MV-4-11 (cell line): ENCODE measurements at places on chromosomes 5 and 9.
A peak's percentile ranks its signal among the peaks of the same experiment; 100 is the strongest.

GRCh38 chr5:53476531-53477480, 3.6 kb upstream of the FST start:
- DNase-seq: no peak

DNA sequence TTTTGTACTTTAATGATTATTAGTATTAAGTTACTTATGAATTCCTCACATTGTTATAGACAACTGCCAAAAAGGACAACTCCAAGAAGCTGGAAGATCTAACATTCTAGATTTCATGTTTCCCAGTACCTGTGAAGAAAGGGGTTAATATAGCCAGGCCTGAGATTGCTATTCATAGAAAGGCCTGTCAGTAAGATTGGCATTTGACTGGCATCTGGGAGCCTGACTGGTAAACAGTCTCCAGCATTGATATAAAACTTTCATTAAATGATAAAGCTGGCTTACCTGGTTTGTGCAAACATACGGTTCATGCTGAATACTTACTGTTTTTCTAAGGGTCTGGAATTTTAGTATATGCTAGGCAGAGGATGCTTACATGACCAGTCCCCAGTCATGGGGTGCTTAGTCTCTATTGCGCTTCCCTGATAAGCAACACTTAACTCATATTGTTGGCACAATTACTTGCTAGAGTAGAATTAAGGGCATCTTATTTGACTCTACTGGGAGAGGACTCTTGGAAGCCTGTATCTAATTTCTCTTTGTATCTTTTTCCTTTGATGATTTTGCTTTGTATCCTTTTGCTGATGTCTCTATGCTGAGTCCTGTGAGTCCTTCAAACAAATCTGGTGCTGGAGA, 340.4 kb upstream of the SEMA6A start:
- DNase-seq: no peak

- no peak for DNase-seq
Observed at GRCh38 chr5:36877667-36878391, 1.3 kb downstream of the NIPBL start.

DNA sequence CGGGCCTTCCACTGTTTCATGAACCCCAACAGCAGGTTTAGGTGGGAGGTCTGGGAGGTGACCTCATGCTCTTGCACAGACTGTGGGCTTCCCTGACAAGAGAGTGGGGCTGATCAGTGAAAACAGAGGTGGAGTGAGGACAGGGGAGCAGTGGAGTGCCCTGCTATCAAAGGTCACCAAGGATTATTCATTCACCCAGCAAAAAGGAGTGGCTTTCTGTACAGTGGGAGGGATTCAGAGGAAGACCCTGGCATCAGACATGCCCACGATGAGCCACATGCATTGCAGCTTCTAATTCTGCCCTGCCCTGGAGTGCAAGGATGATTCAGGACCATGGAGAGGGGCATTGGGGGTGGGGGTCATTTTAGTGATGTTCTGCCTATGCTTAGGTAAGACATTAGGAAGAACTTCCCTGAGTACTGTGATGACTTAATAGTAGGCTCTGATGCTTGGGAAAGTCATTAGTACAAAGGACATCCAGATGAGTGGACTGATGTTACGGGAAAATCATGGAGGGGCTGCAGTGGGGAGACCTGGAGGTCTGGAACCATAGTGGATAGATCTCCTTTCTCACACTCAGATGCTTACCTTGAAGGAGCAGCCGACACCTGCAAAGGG, 12.8 kb downstream of the TRAF1 start:
- DNase-seq: peak; percentile 16

- DNase-seq: no peak
Observed at GRCh38 chr5:40217553-40217952, 462.2 kb upstream of the PTGER4 start.

GRCh38 chr9:14148501-14149103, 165.3 kb downstream of the NFIB start:
- DNase-seq: no peak

DNA sequence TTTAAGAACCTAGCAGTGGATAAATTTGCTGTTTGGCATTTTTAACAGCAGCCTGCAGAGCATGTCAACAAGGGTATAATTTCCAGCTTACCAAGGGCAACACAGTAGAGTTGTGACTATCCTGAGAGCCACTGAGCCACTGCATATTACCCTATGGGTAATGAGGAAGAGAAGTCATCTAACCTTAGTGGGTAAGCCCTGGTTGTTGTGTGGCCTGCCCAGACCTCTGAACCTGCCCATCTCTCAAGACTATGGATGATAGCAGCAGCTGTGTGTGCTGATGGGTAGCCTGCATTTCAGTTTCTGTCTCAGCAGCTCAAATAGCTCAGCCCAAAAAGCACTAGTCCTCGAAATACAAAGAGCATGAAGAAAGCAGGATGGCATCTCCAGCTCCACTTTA, 56.1 kb upstream of the PIP5K1B start:
- DNase-seq: no peak

- peak; percentile 3 for DNase-seq
Observed at GRCh38 chr9:20356403-20357036, 265.8 kb downstream of the MLLT3 start.

DNA sequence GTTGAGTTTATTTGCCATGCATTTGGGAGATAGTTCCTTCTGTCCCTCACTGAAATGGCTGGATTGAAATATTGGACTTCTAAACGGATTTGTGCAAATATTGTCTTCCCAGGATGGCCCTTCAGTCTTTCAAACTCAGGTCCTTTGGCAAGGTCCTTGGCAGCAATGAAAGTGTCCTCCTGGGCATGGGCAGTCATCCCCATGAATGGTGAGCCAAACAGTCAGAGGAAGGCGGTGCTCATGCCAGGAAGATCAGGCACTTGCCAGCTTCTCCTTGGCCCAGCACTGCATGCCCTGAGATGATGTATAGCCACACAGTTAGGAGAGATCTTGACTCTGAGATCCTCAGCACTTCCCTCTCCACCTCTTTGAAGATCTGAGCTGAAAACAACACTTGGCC, 221.4 kb upstream of the KLF4 start:
- no peak for DNase-seq

DNA sequence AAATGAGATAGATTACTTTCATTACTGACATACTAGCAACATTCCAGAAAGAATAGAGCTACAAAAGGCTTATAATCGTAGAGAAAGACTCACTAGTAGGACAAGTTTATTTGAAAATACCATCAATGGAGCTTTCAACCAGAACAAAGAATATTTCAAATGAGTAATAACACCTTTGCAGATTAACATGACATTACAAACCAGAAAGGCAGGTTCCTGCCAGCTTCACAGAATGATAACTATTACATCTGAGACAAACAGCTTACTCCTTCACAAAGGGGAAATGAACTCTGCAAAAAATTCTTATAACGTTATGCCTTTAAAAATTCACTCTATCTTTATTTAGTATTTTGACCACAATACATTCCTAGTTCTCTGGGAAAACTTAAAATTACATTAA, 103.1 kb downstream of the EPB41L4A start:
- DNase-seq: no peak

GRCh38 chr5:179295778-179296149, 49.5 kb downstream of the ADAMTS2 start:
- no peak for DNase-seq

- peak; percentile 26 for DNase-seq
Observed at GRCh38 chr5:90446961-90447360, 27.6 kb downstream of the MBLAC2 start.

DNA sequence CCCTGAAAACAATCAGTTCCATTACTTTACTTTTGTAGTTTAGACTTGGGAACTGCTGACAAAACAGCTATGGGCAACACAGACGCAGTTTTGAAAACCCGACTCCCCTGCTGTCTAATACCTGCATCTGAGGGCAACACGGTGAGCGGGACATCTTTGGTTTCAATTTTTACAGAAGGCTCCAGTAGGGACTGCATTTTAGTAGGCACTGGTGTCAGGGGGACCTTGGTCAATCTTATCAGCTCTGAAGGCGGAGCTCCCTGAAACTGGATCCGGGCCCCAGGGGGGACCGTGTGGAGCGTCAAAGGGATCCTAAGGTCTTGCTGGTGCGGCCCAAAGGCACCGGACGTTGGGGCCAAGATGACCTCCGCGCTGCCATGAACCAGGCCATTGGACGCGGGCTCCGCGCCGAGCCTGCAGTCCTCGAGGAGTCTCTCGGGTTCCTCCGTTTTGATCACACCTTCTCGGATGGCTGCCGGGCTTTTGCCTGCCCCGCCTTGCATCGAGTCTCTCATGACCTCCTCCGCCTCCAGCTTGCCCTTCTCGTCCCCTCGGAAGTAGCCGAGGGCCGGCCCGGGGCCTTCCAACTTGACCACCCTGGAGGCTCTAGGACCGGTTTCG, 1.1 kb downstream of the SOX30 start:
- DNase-seq: no peak

- DNase-seq: no peak
Observed at GRCh38 chr9:110936237-110936636, 102.0 kb downstream of the LPAR1 start.

- DNase-seq: no peak
Observed at GRCh38 chr5:112583166-112583565, 154.5 kb upstream of the APC start.

- peak; percentile 44 for DNase-seq
Observed at GRCh38 chr5:176614805-176615478, 5.0 kb upstream of the GPRIN1 start.

DNA sequence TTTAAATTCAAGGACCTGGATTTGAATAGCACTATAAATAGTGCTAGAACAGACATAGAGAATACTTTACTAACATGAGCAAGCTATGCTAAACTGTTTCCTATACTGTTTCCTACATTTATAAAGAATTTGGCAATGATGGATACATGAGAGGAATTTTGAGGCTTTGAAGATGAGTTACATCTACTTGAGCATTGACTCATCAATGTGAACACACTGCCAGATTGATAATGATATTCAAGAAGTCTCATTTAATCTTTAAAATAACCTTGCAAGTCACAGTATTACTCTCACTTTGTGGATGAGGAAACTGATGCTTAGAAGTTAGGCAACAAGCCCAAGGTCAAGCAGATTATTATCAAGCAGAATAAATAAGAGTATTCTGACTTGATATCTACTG, 281.9 kb downstream of the DNAH5 start:
- no peak for DNase-seq

DNA sequence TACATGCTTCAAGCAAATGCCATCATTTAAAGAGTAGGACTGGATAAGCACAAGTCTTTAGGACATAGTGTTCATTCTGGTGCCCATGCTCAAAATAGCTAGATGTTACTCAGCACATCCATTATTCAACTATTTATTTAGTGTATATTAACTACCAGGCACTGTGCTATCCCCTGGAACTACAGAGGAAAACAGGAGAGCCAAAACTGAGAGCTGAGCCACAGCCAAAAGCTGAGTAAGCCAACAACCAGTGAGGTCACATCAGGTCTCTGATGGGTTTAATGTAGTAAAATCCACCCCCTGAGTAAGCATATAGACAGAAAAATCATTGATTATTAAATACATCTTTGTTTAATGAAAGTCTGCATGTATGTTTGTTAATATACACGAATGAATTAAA, 469.3 kb upstream of the DMAC1 start:
- no peak for DNase-seq

DNA sequence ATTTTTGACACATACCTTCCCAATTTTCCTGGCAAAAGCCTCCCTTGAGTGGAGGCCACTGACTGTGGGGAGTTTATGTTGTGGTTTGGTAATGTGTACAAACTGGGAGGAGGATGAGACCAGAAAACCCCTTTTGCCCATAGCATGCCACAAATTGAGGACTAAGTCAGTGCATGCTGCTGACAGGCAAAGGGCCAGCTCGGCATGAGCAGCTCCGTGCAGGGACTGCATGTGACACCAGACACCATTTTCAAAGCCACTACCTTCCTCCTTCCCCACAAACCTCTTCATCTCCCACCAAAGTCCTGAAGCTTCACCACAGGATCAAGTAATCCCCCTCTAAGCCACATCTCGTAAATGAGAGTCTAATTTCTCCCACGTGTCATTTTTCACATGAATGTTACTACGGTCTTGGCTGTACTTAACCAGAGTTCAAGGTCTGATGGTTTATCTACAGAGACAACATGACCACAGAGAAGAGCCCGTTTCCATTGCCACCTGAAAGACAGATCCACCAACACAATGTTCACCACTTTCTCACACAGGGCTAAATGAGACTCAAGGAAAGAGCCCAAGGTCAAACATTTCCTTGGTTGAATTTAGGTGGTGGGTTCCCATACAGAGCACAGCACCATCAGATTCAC, 106.5 kb downstream of the NFIB start:
- DNase-seq: no peak

- no peak for DNase-seq
Observed at GRCh38 chr5:92567831-92568450, 1013.1 kb downstream of the NR2F1-AS1 start.

- peak; percentile 85 for DNase-seq
Observed at GRCh38 chr5:165425594-165425993, 1920.2 kb downstream of the MAT2B start.

GRCh38 chr9:88303721-88304451, 84.4 kb upstream of the SPIN1 start:
- no peak for DNase-seq

DNA sequence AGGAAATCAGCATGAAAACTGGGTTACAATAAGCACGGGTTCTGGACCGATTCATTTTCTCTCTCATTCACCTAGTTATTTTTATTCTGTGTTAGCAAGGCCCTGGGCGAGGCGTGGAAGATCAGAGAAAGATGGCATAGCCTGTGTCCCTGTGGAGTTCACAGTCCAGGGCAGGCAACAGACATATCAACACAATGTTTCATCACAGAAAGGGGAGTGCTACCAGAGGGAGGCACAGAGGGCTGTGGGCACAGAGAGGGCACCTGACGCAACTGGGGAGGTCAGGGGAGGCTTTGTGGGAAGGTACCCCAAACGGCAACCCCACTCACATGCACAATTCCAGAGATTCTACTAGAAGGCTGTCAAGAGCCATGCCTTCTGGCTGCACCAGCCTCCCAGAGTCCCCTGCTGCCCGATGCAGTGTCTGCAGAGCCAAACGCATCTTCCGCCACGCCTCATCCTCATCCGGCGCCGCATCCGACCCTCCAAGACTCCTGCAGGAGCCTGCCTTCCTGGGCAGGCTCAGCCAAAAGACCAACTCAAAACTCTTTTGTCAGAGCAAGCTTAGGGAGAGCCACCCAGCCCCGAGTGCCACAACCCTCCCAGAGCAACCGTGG, 1.4 kb downstream of the FAM193B start:
- DNase-seq: no peak

- DNase-seq: no peak
Observed at GRCh38 chr5:22431840-22432239, 421.3 kb downstream of the CDH12 start.

- DNase-seq: no peak
Observed at GRCh38 chr5:101024299-101024698, 121.2 kb upstream of the ST8SIA4 start.

DNA sequence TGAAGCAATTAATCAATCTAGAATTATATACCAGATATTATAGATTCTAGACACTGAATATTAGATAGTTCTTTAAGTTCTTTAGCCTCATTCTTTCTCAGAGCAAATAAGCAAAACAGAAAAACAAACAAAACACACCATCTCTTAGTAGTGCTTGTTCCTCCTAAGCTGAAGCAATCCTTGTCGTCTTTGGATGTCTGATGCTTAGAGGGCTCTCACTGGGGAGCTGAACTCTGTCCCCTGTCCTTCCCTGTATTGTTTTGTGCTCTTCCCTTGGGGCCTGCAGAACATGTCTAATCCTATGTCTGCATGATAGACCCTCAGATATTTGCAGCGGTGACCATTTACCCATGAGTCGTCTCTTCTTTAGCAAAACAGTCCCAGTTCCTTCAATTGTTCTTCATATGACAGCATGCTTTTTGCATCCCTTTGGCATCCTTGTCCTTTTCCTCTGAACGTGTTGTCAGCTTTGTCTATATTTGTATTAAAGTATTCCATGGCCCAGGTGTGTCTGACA, 114.3 kb downstream of the ARHGEF28 start:
- no peak for DNase-seq

- no peak for DNase-seq
Observed at GRCh38 chr5:71894091-71894490, 175.0 kb downstream of the CARTPT start.
